Activated T-cell treated with anti-CD3 and anti-CD28 coated beads for 4 hours (primary cell): ENCODE measurements at places on chromosomes 2 and 18.

- DNase-seq = no peak
Observed at GRCh38 chr18:12283256-12283655, 24.8 kb upstream of the TUBB6 start.

DNA sequence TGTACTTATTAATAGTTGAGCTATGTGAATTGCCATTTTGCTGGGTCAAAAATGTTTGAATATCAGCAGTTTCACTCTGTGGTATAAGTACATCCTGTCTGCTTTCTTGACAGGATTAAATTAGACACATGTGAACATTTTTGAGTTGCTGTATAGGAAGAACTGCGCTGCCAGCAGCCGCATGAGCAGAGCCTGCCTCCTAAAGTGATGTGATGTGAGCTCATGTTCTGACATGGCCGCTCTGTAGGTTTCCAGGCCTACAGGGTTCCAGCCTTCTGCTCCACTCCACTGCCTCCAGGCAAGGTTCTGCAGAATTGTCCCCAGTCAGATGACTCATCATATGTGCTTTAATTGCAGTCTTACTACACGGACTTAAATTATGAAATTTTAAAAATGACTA is 119.7 kb upstream of the NFATC1 start:
- no peak for DNase-seq

- no peak for DNase-seq
Observed at GRCh38 chr2:120859128-120859527, 123.5 kb downstream of the GLI2 start.

- no peak for DNase-seq
Observed at GRCh38 chr2:179428649-179429048, 164.0 kb upstream of the SESTD1 start.

- no peak for DNase-seq
Observed at GRCh38 chr18:37762076-37762621, 196.6 kb upstream of the CELF4 start.

DNA sequence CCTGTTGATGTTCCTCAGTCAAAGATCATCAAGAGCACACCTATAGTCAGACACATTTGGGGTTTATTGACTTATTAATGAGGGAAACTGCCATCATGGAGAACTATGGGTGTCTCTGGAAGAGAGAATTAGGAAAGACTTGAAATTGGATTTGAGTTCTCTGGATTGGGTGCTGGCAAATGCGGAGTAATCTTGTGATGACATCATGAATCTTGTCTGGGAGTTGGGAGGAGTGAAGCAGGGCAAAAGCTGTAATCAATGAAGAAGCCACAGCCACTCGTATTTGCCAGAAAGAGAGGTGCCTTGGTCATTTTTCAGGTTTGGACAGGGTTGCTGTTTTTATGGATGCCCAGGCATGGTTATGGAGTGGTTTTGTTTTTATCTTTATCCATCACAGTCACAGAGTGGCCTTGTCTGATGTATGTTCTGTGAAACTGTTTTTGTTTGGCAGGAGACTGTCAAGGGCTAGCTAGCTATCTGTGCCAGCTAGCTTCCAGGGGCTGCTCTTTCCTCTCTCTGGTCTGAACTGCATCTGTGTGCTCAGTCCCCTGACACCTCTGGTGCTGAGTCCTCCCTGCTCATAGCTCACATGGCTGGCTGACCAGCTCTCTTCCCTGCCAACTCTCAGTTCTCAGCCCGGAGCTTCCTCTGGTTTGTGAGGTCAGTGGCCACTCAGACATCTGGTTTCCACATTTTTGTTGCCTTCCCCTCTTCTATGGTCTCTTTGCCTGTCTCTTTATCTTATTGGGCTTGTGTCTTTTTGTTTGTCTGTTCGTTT is 193.4 kb upstream of the RMP24 start:
- no peak for DNase-seq

GRCh38 chr2:239829326-239829725 is 195.8 kb downstream of the NDUFA10 start:
- DNase-seq = no peak

DNA sequence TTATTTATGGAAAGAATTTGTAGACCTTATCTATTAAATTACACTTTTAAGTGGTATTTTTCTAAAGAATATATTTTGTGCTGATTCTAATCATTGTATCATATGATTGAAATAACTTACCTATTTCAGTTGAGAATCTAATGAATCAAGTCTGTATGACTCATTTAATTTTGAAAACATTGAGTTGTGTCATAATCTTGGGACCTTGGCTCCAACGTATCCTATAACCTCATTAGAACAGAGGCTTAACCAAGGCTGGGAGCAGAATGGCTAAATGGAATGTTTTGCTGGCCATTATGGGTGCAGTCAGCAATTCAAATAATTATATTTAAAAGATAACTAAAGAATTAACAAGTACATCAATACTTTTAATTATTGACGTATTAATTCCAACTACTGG is 19.6 kb upstream of the GULP1 start:
- no peak for DNase-seq

- no peak for DNase-seq
Observed at GRCh38 chr18:23588836-23589560, 2.7 kb upstream of the NPC1 start.

DNA sequence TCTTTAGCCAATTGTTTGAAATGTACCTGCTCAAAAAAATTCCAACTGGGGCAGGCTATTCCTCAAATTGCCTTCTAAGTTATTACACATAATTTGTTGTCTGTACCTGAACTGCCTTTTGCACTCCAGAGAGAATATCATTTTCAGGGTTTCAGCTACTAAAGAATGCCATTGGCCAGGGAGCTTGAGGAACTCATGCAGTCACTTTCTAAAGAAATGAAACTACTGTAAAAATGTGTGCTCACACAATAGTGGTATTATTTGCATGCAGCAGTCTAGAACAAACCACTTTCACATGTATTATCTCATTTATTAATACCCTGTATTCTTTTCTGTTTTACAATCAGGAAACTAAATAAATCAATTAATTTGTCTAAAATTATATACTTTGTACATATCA is 152.2 kb downstream of the PID1 start:
- no peak for DNase-seq

DNA sequence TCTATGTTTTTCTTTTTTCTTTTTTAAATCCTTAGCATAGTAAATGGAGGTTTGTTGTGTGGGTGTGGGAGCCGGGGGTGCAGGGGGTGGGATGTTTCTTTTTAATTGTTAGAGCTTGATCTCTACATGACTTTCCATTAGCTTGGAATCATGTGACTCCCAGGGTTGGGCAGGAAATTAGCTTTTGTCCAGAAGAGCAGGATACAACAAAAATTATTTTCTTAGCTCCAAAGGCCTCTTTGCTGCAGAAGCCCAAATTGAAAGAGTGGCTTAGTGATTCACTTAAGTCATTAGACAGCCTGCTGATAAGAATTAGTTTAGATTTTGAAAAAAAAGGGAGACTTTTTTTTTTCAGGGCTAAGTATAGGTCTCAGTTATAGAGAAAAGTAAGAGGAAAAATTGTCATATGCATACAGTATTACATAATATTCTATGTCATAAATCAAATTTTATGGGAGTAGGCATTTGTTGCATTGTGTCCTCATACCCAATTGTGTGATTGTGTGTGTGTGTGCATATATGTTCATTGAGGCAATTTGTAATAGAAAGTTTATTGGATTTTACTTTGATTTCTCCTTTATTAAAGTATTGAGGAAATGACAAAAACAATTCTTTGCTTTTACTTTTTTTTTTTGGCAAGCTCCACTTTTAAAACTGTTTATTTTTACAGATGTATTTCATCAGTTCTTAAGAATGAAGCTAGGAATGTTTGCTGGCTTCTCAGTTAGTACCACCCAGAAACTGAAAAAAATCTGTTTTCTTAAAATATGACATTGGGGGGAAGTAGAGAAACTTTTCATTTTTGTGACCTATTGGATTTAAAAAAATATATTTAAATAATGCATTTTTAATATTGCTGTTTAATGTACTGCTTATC is 47.4 kb downstream of the TSPYL6 start:
- DNase-seq = no peak

GRCh38 chr2:238003234-238004031 is 36.6 kb downstream of the UBE2F start:
- peak; percentile 20 for DNase-seq

GRCh38 chr2:206378835-206379234 is 64.5 kb upstream of the ADAM23 start:
- no peak for DNase-seq

- DNase-seq = no peak
Observed at GRCh38 chr2:12722447-12723316, 5.9 kb downstream of the TRIB2 start.

DNA sequence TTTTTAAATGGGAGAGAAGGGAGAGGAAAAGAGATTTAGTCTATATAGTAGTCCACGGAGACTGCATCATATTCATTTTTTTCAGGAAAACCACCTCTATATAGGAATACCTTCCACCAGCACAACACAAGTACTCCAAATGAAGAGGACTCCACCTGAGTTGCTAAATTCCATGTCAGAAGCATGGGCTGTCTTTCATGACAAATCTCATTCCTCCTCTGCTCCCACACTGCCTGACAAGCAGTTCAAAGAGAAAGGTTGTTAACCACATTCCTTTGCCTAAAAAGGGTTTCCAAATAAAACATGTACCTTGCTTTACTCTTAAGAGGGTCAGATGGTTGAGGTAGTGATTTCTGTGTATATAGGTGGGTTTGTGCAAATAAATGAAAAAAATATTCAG is 122.0 kb downstream of the TMEFF2 start:
- no peak for DNase-seq

GRCh38 chr2:86335865-86336674 is 1.4 kb downstream of the REEP1 start:
- DNase-seq = no peak

DNA sequence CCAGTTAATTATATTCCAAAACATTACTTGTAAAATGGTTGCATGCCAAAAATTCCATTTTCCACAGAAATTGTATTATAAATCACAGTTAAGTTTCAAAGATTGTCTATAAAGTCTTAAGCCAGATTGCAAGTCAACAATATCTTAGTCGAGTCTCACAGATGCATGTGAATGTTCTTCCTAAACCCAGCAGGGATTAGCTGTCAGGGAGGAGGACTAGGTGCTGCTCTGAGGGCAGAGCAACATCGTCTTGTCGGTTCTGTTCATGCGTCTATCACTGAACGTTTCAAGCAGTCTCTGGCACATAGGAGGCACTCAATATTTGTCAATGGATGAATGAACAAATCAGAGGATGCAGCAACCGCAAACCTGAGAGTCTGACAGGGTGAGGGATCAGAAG is 27.0 kb downstream of the EPB41L3 start:
- DNase-seq = no peak

- DNase-seq = no peak
Observed at GRCh38 chr18:44651478-44651877, 29.2 kb upstream of the SETBP1 start.

DNA sequence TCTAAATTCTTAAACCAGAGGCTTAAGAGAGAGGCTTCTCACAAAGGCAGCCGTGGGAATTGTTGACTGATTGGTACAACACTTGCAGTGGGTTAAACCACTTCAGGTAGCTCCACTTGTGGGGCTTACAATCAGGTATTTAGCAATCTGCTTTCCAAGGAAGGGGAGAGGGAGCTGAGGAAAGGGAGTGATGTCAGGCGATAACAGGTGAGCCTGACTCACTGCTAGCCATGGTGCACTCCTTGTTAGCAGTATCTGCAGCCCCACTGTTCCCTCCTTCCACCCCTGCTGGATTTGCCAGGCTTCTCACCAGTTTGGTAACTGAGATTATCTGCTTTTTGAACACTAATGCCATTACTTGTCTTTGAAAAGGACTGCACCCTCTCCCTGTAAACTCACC is 1056.7 kb upstream of the FANCL start:
- DNase-seq = no peak

GRCh38 chr2:46150445-46150955 is 146.7 kb upstream of the EPAS1 start:
- no peak for DNase-seq

DNA sequence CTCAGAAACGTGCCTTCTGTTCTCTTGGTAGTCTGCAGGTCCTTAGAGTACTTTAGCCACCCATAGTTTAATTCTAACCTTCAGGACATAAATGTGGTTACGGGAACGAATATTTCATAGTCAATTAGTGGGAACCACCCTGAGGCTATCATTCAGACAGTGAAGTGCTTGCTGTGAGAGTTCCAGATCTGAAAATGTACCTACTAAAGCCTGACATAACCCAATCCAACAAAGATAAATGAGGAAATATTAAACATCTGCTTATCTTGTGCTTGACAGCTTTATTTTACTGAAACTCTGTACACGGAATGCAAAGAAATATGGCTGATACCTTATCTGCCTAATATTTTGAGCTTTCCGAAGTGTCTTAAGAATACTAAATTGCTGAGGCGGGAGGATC is 43.0 kb downstream of the RAB27B start:
- no peak for DNase-seq

GRCh38 chr2:33552758-33553461 is 46.2 kb downstream of the FAM98A start:
- DNase-seq = no peak

GRCh38 chr2:137348301-137348700 is 583.0 kb downstream of the THSD7B start:
- DNase-seq = no peak

DNA sequence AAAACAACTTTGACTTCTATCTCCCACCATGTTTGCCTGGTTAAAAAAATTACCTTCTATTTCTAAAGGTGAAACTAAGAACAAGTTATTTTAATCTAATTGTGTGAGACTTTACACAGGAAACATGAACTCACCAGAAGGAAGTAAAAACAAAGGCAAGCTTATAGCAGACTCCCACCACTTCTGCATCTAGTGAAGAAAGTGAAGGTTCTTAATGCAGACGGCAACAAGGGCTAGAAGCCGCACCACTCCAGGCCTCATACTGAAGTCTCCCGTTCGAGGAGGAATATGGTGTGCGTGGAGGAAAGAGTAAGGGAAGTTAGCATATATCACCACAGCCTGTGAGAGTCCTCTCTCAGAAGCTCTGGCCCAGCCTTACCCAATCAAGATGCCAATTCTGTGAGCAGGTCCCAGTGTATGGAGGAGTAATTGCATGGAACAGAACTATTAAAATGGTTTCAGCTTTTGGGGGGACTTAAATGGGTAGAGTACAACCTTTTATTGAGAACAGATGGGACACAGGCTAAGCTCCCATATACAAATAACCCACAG is 958.7 kb downstream of the BCL11A start:
- DNase-seq = no peak

DNA sequence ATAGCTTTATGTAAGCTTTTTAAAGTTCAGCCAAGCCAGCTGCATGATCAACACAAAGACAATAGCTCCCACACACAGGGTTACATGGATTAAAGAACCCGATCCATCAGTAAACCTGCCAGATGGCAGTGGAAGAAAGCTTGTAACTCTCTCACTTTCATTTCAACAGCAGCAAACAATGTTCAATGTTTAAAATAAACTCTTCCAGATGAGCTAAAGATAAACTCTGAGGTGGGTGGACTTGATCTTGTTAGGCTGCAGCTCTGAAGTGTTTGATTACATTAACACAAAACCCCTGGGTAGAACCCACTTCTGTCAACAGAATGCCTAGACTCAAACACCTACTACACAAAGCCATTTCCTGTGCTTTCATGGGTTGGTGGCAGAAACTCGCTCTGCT is 13.9 kb downstream of the RDH14 start:
- no peak for DNase-seq

DNA sequence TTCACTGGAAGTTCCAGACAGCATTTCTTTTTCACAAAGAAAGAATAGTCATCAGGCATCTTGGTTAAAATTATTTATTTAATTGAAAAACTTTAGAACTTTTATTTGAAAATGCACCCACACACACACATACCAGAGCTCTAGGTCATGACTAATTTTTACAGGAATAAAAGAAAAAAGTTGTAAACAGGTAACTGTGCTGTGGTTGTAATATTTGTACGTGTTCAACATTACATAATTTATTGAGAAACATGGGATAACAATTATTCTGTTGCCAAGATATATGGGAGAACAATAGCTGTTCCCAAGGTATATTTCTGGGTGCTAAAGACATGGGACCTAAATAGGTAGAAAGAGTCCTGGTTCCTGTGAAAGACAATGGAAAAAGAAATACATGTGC is 104.9 kb downstream of the RIT2 start:
- no peak for DNase-seq
